ENCODE measurements at places on chromosomes 5 and 9.

GRCh38 chr9:87059772-87060171 lies 112.5 kb upstream of the GAS1 start:
- DNase-seq = no peak

- DNase-seq = no peak
These were observed 68.0 kb upstream of the CLINT1 start for GRCh38 chr5:157926977-157927376.

DNA sequence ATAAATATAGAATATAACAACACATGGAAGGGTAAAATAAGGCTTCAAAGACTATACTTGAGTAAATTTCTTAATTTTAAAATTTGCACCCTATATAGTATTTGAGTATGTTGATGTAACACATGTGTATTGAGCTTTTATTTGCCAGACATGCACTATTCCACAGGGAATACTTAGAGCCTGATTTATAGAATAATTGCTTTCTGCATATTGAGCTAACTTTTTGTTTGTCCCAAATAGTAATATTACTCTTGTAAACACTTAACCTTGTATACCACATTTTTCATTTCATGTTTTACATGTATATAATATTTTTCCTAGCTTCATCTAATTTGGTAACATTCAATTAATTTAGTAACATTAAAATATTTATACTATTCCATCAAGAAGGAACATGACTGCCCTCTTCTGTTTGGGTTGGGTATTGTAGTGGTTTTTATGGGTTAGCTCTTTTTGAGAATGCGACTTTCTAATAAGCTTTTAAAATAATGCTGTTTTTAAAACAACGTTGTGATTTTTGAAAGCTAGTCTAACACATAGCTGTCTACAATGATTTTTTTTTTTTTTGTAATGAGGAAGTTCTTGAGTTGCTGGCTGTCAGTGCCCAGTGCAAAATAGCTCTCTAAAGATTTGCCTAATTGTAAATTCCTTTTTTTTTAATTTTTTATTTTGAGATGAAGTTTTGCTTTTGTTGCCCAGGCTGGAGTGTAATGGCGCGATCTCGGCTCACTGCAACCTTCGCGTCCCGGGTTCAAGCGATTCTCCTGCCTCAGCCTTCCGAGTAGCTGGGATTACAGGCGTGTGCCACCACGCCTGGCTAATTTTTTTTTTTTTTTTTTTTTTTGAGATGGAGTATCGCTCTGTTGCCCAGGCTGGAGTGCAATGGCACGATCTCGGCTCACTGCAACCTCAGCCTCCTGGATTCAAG lies 4.8 kb downstream of the SUB1 start:
- peak; percentile 74 for DNase-seq

GRCh38 chr5:39218482-39219402 lies 621 bp downstream of the FYB1 start:
- peak; percentile 86 for DNase-seq

DNA sequence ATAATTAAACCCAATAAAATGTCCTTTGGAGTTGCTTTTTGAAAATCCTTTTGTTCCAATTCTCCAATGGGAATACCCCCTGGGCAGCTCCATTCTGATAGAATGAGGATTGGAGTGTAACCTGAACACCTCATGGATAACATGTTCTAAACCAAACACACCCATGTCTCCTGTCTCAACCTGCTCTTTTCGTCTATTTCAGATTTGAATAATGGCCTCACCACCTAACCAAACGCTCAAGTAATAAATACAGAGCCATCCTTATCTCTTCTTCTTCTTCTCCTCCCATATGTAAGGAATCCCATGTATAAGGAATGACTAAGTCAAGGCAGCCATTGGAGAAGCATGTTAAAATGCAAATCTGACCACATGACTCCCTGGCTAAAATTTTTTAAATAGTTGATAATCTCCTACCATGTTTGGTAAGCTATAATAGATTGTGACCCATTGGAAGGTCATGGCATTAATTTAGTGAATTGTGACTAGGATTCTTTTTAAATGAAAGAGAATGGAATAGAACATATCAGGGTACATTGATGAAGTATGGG lies 26.0 kb downstream of the ELL2 start:
- no peak for DNase-seq

- DNase-seq = no peak
These were observed 62.1 kb downstream of the ARSB start for GRCh38 chr5:78922879-78923621.

DNA sequence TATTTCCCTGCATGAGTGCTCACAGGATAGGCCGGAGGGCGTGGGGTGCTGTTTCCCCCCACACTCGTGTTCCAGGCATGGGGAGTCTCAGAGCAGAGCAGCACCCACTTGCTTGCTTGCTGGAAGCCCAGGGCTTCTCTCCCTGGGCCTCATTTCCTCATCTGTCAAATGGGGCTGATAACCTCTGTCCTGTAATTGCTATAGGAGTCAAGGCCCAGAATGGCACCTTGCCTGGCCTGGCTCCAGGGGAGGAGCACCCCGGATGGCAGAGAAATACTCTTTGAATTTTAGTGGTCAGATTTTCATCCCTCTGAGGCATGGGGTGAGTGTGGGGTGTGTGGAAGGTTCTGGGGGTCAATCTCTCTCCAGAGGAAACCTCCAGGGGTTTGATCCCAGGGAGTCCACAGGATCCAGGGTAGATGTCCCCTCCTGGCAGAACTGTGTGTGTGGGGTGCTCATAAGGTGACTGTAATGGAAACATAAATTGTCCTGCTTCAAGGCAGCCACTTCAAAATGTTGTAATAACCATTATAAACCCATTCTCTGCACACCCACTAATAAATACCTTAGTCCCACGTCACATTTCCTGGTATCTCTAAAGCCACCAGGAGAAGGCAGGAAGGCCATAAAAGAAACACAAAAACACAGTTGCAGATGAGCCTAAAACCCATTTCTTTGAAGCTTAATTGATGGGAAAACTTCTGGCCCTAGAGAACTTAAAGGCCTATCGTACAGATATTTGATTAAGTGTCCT lies 272.2 kb downstream of the FSTL4 start:
- no peak for DNase-seq

GRCh38 chr9:80842389-80842788 lies 847.0 kb downstream of the TLE1 start:
- DNase-seq = no peak

- DNase-seq = no peak
These were observed 62.3 kb downstream of the ACER2 start for GRCh38 chr9:19470981-19471650.

Data from OCI-M1 (cell line).